ENCODE measurements at places on chromosomes 3 and 15.

- no peak for DNase-seq
These were observed 72.2 kb downstream of the RPLP1 start for GRCh38 chr15:69524814-69525213.

DNA sequence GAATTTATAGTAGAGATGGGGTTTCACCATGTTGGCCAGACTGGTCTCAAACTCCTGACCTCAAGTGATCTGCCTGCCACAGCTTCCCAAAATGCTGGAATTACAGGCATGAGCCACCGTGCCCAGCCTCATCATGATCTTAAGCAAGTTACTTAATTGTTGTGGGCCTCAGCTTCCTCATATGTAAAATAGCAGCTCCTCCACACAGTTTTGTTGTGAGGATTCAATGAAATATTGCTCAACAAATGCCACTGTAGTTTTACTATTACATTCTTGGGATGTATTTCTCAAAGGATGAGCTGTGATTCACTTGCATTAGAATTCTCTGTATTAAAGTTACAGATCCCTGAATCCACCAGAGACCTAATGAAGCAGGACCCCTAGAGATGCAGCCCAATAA, 168.8 kb downstream of the ADAMTS9 start:
- no peak for DNase-seq

- DNase-seq = no peak
These were observed 14.6 kb downstream of the MELTF start for GRCh38 chr3:197014942-197015575.

- no peak for DNase-seq
These were observed 275.7 kb upstream of the CTNNB1 start for GRCh38 chr3:40923651-40924050.

DNA sequence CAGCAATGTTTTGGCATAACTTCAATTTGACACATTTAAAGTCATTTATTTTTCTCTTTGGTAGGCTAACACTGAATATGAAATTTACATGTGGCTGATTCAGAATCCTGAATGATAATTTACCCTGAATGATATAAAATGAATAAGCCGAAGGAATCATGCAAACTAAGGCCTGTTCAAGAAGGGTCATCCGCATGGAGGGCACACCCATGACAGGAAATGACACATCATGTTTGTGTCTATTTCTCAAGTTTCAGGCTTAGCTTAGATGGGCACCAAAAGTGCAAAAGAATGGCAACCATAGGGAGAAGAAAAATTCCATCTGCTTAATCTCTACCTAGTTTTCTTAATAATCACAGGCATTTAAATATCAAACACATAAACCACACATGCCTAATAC, 141.5 kb downstream of the DUT start:
- DNase-seq = no peak

GRCh38 chr3:50251220-50251619, 15.2 kb downstream of the GNAI2 start:
- no peak for DNase-seq

All from LNCaP clone FGC (cell line).